GM23248 (cell line): ENCODE measurements at places on chromosomes 6 and 20. TPM values are rescaled to one million over a fixed set of nuclear protein-coding genes. Genes with fewer than 3 reads are reported as not detected.

Gene CRYBG1
- total RNA-seq: 6.2 and 8.4 TPM in 2 replicates

Gene PRR18
- total RNA-seq: not detected in 2 replicates

Gene SYNDIG1
- 1.1 and 2.6 TPM in 2 replicates for total RNA-seq

Gene PRSS35
- not detected in 2 replicates for total RNA-seq

Gene TCF21
- total RNA-seq: 2.4 and 4.1 TPM in 2 replicates

Gene ABHD16B
- total RNA-seq: not detected in 2 replicates

DNA sequence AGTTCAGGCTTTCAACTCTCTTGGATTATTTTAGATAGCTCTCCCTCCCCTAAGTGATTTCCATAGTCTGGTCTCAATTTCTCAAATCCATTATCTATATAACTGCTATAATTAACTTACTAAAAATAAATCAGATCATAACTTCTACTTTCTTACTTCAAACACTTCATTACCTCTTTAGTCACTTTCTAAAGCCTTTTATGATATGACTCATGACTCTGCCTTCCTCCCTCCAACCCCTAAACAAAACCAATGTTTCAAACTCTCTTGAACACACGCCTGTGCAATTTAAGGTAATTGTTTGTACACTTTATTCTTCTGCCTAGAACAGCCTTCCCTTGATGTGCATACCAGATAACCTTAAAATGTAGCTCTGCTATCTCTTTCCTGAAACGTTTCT lies 100.5 kb downstream of the LMBRD1 start:
- peaks cover 27% of the 10 kb centered on the region for H3K4me1 ChIP-seq
- no peaks in the 10 kb centered on the region for H3K27me3 ChIP-seq
- peak; percentile 15 for DNase-seq

DNA sequence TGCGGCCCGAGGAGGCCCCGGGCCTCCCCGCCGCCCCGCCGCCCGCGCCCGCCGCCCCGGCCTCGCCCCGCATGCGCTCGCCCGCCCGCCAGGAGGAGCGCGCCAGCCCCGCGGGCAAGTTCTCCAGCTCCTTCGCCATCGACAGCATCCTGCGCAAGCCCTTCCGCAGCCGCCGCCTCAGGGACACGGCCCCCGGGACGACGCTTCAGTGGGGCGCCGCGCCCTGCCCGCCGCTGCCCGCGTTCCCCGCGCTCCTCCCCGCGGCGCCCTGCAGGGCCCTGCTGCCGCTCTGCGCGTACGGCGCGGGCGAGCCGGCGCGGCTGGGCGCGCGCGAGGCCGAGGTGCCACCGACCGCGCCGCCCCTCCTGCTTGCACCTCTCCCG lies 1.5 kb downstream of the FOXQ1 start:
- peak; percentile 30 for DNase-seq
- H3K27me3 ChIP-seq: peaks cover 35% of the 10 kb centered on the region
- H3K36me3 ChIP-seq: no peaks in the 10 kb centered on the region

GRCh38 chr20:49529470-49529869 lies 38.5 kb downstream of the PTGIS start:
- no peak overlapping the region for H3K27ac ChIP-seq
- no peak for DNase-seq
- peaks cover 79% of the 10 kb centered on the region for H3K36me3 ChIP-seq
- no peak overlapping the region for H3K4me3 ChIP-seq

DNA sequence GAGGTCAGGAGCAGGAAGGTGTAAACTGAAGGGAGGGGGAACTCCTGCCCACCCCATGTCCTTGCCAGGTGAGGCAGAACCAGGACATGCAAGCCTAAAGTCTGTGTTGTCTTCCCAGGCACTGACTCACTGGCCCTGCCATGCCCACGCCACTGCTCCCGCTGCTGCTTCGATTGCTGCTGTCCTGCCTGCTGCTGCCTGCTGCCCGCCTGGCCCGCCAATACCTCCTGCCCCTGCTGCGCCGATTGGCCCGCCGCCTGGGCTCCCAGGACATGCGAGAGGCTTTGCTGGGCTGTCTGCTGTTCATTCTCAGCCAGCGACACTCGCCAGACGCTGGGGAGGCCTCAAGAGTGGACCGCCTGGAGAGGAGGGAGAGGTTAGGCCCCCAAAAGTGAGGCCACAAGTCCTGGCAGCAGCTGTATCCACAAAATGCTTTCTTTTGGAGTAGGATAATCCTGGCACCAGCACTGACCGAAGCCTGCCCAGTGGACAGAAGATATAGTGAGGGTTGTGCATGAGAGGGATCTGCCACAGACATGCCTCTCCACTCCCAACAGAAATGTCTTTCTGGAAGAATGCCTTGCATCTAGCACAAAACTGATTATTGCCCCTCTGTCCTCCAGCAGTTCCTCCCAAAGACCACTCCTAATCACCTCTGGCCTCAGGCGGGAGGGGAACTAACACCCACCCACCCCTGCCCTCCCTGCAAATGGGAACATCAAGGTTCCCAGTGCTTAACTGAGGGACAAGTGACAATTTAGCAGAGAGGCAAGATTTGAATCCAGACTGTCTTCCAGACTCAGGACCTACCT lies 812 bp downstream of the MYMX start:
- no peaks in the 10 kb centered on the region for H3K36me3 ChIP-seq
- H3K4me1 ChIP-seq: peaks cover 21% of the 10 kb centered on the region
- H3K27ac ChIP-seq: no peak overlapping the region
- peak; percentile 84 for DNase-seq
- no peak overlapping the region for H3K4me3 ChIP-seq
- H3K27me3 ChIP-seq: peaks cover 5% of the 10 kb centered on the region; the same call in 1 of the 2 replicates

GRCh38 chr20:63177785-63178445 lies 38.0 kb downstream of the YTHDF1 start:
- no peak overlapping the region for H3K27ac ChIP-seq
- no peaks in the 10 kb centered on the region for H3K4me1 ChIP-seq

GRCh38 chr6:149473080-149474052 lies 11.4 kb downstream of the ZC3H12D start:
- no peak overlapping the region for H3K27ac ChIP-seq
- DNase-seq: no peak
- H3K36me3 ChIP-seq: no peaks in the 10 kb centered on the region
- no peaks in the 10 kb centered on the region for H3K4me1 ChIP-seq
